ENCODE measurements at places on chromosomes 16 and 17.

DNA sequence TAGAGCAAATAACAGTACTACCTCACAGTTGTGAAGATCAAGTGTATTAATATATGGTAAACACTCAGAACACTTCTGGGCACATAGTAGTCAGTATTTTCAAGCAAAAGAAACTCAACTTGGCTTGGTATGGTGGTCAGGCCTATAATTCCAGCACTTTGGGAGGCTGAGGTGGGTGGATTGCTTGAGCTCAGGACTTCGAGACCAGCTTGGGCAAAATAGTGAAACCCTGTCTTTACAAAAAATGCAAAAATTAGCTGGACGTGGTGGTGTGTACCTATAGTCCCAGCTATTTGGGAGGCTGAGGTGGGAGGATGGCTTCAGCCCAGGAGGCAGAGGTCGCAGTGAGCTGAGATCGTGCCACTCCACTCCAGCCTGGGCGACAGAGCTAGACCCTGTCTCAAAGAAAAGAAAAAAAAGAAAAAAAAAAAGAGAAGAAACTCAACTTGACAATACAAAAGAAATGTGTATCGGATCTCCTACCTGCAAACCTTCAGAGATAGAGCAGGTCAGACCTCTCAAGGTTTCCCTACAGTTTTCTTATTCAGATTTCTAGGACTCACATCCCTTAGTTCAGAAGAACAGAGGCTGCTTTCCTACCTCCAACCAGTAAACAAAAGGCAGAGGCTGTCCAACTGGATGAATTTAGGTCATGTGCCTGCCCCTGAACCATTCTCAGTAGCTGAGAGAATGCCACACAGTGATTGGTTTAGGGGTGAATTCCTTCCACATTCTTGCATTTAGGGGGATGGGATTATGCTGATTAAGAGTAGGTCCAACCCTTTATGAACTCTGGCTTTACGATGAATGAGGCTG is 1.7 kb upstream of the KPNA2 start:
- no peak for DNase-seq

- DNase-seq, result no peak
Observed at GRCh38 chr17:19247473-19247872, 10.3 kb downstream of the EPN2 start.

DNA sequence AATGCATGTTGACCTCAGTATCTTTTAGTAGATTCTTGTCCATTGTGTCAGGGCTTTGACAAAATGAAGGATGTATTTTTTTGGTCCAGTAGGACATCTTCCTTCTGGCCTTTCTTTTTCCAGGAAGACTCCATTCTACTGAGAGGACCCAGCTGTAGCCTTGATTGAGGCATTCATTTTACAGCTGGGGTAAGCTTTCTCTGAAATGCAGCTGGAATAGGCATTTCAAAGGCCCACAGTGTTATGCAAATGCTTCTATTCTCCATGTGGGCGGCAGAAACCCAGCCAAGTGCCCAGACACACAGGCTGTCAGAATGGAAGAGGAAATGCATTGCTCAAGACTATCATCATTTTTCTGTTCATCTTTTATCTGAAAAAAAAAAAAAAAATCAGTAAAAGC is 629.0 kb upstream of the CDH8 start:
- no peak for DNase-seq

GRCh38 chr16:88844419-88845036 is 12.2 kb downstream of the GALNS start:
- DNase-seq, result no peak

GRCh38 chr17:10668775-10669174 is 11.7 kb upstream of the MYH3 start:
- no peak for DNase-seq

DNA sequence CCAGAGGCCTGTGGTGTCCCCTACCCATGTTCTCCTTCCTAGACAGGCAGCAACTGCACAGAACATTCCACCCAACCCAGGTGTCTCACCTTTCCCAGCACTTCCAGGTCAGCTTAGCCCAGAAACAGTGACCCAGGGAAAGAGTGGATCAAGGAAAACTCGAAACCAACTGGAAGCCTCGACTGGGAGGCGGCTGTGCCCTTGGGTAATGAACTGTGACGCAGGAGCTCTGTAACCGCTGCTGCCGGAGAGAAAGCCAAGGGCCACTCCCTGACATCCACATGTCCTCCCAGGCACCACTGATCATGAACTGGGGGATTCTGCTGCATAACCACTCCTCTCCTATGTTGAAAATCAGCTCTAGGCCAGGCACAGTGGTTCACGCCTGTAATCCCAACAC is 34.4 kb downstream of the WDR59 start:
- DNase-seq, result no peak

DNA sequence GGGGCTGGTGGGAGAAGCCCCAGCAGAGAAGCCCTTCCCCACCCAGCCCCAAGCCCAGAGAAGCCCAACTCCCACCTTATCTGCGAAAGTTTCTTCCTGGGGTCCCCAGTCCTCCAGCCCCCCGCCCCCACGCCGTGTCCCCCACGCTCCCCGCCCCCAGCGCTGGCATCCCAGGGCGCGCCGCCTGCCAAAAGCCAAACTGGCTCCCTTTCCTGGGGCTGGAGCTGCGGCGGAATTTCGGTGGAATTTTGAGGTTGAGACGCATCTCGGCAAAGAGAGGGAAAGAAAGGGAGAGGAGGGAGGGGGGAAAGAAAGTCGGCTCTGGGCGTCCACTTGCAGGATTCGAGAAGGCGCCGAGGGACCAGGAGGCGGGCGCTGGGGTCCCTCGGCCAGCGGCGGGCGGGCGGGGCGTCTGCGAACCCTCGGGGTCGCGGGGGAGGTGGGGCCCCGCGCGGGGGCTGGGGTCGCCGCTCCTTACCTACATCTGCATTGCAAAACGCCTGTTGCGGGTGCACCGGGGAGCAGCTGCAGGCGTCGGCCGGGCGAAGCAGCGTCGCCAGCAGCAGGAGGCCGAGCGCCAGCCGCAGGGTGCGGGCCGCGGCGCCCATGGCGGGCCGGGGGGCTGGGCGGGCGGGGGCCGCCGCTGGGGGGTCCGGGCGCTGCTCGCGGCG is 571 bp downstream of the TIMP2 start:
- DNase-seq, result no peak

DNA sequence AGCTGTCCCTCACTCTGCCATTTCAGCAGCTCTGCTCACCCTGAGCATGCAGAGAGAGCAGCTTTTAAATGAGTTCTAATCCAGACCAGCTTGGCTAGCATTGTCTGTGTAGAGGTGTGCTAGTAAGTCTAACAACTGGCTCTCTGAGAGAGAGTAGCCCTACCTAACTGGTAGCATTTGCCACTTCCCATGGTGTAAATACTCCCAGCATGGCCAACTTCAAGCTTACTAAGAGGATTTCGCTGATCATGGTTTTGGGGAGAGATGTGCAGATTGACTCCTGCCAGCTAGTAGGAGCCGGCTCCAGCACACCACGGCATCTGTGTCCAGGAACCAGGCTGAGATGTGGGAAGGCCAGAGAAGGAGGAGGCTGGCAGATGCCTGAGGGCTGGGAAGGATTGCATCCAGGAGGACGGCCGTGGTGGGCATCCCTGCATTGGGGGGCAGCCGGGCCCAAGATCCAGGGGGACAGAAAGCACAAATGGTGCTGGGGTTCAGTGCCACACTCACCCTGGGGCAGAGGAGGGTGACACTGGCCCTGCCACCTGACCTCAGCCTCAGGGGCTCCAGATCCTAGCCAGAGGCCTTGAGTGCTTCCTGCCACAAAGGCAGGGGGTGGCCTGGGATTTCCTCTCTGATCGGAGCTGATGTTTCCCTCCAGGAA is 394.9 kb upstream of the TNRC6C start:
- no peak for DNase-seq

Data from activated CD4-positive, alpha-beta T cell treated with anti-CD3 and anti-CD28 coated beads, Interleukin-2, amount 50 U/mL, for 4 hours (primary cell).